GM23338 (cell line): ENCODE measurements at places on chromosomes 6 and 20. TPM values are rescaled to one million over a fixed set of nuclear protein-coding genes. Genes with fewer than 3 reads are reported as not detected.

GRCh38 chr6:14734416-14735340 is 511.2 kb upstream of the JARID2 start:
- no peak for DNase-seq

- DNase-seq = peak; percentile 68
Measured at GRCh38 chr6:120077489-120077888, 727.9 kb upstream of the MAN1A1 start.

DNA sequence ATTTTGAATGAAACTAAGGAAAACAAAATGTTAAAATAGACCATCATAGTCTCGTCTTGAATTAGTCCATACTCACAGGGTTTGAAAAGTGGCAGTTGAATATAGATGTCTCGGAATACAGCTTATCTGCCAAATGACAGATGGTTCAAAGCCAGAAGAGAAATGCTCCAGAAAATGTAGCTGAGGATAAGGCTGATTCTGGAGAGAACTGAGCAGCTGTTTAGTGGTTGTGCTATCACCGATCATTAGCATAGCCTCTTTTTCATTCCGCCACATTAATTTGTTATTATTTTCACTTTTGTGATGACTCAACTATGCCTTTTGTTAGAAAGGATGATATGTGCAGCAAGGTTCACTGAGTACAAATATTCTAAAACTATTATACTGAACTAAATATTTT is 390.2 kb upstream of the MAN1A1 start:
- no peak for DNase-seq

The REM1 gene
- 0.28 TPM in 1 of 2 replicates, not detected in the other for total RNA-seq

DNA sequence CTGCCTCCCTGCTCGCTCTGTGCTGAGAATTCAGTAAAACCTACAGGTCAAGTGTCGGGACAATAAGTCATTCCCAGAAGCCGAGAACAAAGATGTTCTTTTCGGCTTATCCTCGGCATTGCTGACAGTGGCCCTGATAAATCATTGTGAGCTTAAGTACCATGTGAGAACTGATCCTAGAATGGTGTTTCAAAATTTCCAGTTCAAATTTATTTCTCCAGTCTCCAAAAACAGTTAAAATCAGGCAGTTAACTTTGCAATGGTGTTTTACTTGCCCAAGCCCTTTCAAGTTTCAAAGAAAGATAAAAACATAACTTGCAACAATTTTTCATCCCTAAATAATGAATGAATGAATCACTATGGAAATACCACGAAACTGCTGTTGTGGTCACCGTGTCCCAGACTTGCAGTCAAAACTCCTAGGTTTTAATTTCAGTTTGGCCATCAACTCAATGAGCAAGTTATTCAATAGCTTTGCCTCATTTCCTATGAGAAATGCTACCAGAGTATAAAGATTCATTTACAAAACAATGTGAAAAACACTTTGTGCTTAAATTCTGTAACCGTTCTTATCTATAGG is 4.3 kb downstream of the ATP5F1E start:
- DNase-seq = no peak

The IRAK1BP1 gene
- total RNA-seq = 9.2 and 12.8 TPM in 2 replicates

DNA sequence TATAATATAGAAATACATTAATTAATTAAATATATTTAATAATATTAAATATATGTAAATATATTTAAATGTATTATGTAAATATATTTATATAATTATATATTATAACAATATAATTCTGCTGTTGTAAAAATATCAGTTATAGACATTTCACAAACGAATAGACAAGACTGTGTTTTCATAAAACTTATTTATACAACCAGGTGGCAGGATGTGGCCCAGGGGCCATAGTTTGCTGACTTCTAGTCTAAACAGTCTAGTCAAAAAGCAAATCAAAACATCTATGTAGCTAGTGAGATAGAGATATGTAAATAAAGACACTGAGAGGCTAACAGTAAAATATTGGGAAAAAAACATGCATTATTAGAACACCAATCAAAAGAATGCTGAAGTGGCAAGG is 136.4 kb downstream of the TBXT start:
- no peak for DNase-seq

The ZNF311 gene
- 1.8 and 2.4 TPM in 2 replicates for total RNA-seq

DNA sequence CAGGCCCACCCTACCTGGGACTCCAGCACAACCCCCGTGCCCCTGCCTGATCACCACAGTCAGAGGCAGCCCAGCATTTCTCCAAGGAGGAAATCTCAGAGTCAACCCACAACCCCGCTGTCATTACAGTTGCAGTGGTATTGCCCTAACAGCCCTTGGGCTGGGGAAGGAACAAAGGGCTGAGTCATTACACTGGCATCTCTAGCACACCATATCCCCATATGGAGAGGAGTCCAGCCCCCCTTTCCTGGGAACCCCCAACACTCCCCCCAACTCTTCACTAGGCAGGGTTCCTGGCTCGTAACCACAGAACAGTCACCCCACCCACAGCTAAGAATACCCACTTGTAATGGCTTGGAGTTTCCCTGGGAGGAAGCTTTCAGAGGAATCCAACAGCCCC is 149.4 kb upstream of the OGFRL1 start:
- no peak for DNase-seq

GRCh38 chr6:33147807-33148666 is 44.2 kb downstream of the COL11A2 start:
- DNase-seq = peak; percentile 77

GRCh38 chr6:121309768-121310469 is 24.4 kb downstream of the TBC1D32 start:
- no peak for DNase-seq

DNA sequence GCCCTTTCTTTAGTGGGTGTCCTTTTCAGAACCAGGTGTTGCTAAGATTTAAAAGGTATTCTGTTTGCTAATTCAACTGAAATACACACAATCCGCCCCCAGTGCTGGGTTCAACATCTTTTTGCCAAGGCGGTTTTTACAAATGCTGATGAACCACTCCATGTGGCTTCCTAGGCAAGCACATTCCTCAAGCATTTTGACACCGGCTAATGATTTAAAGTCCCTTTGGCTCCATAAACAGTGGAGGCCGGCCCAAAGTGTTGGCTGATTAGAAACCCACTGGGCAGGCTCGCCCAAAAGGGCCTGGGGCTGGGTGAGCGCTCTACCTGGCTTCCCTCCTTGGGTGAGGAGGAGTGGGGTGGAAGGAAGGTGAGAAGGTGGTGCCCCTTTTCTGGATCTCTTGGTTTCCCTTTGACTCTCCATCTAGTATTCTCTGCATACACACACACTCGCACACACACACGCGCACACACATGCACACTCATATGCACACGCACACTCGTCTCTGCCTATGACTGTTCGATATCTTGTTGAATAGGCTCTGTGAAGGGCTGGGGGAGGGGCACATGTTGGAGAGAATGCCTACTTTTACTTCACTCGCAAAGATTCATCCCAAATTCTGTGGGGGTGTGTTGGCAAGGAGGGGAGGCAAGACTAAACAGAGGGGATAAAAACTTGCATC is 66.7 kb upstream of the ARMC2 start:
- peak; percentile 79 for DNase-seq

- DNase-seq = no peak
Measured at GRCh38 chr6:133193396-133193795, 47.8 kb upstream of the EYA4 start.

The MARCKS gene
- 85.9 and 87.6 TPM in 2 replicates for total RNA-seq

- DNase-seq = no peak
Measured at GRCh38 chr6:117706504-117706903, 31.2 kb downstream of the NUS1 start.

The HRH3 gene
- total RNA-seq = 2.9 and 5.2 TPM in 2 replicates

GRCh38 chr6:15301179-15302006 is 55.5 kb downstream of the JARID2 start:
- no peak for DNase-seq

- peak; percentile 97 for DNase-seq
Measured at GRCh38 chr6:27374824-27375612, 13.5 kb upstream of the ZNF391 start.

GRCh38 chr6:71406865-71407860 is 118.6 kb downstream of the OGFRL1 start:
- DNase-seq = peak; percentile 64

DNA sequence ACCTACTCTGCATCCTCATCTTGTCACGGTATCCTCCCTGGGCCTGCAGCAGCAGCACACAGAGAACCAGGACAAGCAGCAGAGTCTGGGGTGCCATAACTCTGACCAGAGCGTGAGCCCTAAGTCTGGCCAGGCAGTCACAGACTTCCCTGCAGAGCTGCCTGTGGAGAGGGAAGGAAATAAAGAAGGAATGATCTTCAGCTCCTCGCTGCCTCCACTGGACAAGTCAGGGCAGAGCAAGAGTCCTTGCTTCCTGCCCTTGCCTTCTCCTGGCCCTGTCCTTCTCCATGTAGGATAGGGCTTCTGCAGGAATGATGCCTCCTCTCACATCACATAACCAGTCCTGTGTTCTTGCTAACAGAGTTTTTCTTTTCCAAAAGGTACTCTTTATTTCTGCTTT is 15.9 kb upstream of the WFDC11 start:
- DNase-seq = peak; percentile 68

The HCRTR2 gene
- total RNA-seq = not detected in 2 replicates

DNA sequence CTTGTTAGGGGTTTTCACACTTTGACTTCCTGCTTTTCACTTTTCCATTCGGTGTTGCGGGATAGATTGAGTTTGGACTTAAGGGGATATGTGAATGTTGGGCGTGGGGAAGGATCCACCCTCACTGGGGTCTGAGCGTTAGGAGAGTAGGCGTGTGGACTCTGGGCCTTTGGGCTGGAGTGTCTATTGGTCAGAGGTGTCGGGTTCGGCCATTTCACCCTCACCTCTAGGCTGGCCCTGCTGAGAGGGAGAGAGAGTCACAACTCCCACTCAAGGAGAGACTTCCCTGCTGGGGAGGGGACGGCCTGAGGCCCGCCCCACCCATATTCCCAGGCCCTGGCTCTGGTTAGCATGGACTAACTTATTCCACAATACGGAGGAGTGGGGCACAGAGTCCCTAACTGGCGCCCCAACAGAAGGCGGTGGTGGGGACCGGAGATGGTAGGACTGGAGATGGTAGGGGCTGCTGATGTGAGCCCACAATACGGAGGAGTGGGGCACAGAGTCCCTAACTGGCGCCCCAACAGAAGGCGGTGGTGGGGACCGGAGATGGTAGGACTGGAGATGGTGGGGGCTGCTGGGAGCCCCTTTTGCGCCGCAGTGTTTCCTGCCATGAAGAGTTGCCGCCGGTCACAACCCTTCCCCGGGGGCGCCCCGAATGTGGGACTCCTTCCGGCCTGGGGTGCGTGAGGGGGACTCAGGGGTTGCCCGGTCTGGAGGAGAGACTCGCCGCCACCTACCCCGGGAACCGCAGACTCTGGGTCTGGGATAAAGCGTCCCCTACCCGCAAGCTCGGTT is 1.4 kb upstream of the PTPRA start:
- DNase-seq = peak; percentile 13

The PRPH2 gene
- 0.52 and 0.89 TPM in 2 replicates for total RNA-seq

The MBOAT1 gene
- 18.6 and 20.9 TPM in 2 replicates for total RNA-seq

DNA sequence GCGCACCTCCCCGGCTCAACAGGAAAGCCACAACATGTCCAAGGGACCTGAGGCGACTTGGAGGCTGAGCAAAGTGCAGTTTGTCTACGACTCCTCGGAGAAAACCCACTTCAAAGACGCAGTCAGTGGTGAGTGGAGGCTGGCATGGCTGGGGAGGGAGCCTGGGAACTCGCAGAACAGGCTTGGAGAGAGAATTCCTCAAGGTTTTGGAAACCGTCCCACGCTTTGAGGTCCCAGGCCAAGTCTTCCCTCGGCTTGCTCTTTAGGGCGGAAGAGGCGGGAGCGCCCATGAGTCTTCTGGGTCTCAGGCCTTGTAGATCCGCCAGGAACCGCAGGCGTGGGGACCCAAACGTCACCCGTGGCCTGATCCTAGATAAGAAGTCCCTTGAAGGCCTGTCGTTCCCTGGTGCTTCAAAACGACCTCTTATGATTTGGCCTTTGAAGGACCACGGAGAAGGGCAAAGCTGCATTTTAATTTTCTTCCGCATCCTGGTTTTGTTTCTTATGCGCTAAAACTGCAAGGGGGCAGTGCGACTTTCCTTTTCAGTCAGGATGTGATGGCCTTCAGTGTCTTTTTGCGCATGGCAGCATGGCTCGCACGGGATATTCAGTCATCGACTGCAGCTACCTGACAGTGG is 2.0 kb downstream of the LAMP5 start:
- DNase-seq = peak; percentile 73

The BAG2 gene
- total RNA-seq = 8.5 TPM in 2 replicates

- DNase-seq = no peak
Measured at GRCh38 chr6:89702349-89702748, 63.8 kb upstream of the LYRM2 start.

The OR2H1 gene
- total RNA-seq = not detected in 2 replicates

The HDGFL1 gene
- total RNA-seq = not detected in 2 replicates

DNA sequence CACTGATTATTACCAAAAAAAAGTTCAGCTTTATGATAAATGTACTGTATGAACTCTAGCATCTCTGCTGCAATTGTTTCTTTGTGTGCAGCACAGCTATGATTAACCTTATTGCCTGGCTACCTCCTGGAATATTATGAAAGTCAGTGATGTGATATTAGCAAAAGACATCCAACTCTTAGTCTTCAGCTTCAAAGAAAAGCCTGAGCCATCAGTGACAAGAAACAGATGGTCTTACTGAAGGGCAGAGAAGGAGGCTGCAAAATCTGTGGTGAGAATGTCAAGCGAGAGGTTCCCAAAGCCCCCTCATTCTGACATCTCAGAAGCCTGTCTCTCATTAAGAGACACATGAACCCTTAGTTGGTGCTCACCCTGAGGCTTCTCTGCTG is 89.4 kb upstream of the TNFAIP3 start:
- DNase-seq = no peak

DNA sequence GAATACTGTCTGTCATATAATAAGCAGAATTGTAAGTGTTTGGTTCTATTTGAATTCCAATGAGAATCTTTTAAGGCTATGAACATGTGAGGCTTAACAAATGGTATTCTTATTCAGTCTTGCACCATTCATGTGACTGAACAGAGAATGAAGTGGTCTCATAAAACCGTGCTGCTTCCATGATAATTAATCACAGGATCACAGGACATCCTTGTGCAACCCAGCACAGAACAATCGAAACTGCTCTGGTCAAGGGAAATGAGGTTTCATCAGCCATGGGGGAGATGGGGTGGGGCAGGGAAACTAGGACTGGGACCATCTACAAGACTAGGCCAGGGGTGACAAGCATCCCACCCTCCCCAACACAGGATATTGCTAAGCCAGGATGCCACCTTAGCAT is 6.0 kb downstream of the PPIL6 start:
- DNase-seq = no peak

DNA sequence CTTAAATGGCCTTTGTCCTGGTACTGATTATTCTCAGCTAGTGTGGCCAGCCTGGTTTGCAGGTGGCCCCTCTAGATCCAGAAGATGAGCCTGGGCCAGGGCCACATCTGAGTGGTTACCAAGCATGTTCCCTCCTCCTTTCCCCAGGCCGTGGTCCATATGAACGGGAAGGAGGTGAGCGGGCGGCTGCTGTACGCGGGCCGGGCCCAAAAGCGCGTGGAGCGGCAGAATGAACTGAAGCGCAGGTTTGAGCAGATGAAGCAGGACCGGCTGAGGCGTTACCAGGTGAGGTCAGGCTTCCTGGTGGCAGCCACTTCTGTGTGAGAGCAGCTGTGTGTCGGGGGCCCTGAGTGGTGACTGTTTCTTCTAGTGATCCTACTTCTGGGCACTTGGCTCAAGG is 11.6 kb downstream of the PABPC1L start:
- no peak for DNase-seq

The CST4 gene
- total RNA-seq = not detected in 2 replicates
